Stimulated activated CD4-positive, alpha-beta T cell treated with anti-CD3 and anti-CD28 coated beads, Interleukin-1b, Interleukin-23, amount 100 ng/mL, for 24 hours (primary cell): ENCODE measurements at places on chromosomes 2 and 18.

DNA sequence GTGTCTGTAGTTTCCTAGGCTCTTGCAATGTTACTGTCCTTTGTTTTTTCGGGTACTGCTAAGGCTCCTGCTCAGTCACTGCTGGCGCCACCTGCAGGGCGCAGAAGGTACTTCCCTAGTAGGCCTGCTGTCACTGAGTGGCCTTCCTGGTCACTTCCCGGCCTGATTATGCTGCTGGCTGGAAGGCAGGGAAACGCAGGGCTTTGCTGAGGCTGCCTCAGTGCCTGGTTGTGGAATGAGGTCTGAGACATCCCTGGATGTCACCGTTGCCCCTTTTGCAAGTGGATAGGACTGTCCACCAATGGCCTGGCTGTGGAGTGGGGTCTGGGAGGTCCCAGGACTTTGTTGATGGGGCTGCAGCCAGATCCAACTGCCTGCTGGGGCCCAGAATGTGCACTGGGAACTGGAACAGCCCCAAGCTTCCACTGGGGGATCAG, 13.1 kb downstream of the DAW1 start:
- DNase-seq = peak; percentile 27

- no peak for DNase-seq
Observed at GRCh38 chr2:43317680-43318079, 91.3 kb upstream of the ZFP36L2 start.

GRCh38 chr2:70475266-70475665, 78.4 kb downstream of the TGFA start:
- no peak for DNase-seq

DNA sequence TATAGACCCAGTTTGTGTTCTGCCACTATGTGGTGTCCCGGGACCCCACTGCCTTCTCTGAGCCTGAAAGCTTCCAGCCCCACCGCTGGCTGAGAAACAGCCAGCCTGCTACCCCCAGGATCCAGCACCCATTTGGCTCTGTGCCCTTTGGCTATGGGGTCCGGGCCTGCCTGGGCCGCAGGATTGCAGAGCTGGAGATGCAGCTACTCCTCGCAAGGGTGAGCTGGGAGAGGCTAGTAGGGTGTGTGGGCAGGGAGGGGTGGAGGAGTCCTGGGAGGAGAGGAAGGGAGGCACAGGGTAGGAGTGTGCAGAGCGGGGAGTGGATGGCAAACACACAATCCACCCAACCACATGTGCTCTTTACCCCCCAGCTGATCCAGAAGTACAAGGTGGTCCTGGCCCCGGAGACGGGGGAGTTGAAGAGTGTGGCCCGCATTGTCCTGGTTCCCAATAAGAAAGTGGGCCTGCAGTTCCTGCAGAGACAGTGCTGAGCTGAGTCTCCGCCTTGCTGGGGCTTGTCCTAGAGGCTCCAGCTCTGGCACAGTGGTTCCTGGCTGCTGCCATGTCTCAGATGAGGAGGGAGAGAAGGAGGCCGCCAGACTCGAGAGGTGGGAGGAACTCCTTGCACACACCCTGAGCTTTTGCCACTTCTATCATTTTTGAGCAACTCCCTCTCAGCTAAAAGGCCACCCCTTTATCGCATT, 16.9 kb downstream of the PRKAG3 start:
- DNase-seq = no peak

DNA sequence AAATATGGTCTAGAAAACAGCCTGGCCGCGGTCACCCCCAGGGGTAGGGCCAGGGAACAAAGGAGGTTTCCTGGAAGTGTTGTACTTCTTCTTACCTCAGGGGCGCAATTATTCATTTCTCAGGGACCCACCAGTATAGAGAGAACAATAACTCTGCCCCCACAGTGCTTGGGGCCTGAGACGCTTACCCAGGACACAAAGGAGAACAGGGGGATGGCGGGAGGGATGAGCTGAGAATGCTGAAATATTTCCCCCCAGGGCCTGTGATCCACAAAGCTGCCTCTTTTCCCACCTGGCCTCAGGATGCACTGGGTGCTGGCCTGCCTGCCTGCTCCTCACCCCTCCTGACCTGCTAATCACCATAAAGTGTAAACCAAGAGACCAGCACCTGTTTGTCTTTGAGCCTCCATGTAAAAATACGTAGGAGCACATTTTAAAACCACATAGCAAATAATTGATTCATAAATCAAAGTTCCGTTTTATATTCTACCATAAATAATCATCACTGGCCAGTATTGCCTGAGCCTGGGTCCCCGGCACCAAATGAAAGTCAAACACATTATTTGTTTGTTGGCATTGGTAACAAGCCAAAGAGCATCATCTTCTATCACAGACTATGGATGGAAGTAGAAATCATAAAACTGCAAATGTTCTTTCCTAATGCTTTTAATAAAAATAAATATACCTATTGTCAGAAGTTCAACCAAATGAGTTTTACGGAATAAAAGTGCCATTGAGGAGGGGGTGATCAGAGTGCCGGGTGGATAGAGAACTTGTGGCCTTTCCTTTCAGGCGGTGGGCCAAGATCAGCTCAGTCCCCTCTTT, 67.3 kb upstream of the RMDN2 start:
- no peak for DNase-seq

DNA sequence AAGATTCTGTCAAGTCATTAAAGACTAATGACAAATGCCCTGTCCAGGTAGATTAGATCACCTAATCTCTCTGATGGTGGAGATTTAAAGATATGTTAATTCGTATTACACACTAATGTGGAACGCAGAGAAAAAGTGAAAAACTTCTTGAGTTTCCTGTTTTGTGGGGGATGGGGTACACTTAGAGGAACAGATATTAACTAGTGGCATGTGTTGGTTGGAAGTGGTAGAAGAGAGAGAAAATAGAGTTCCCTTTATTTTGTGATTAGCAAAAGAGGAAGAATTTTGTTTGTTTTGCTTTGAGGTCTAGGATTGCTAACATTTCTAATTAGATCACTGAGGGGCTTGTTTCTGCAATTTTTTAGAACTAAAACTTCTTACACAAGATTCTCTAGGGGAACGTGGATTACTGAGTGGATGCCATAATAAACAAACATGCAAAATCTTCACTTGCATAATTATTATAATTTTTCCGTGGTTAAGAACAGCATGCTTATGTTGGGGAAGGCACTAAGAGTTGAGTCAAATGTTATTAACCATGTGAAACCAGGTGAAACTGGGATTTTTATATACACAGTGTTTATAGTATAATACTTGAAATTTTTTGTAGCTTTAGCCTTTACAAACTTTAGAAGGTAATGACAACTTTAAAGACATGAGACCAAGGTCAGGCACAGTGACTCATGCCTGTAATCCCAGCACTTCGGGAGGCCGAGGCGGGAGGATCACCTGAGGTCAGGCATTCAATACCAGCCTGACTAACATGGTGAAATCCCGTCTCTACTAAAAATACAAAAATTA, 97.4 kb upstream of the STK17B start:
- no peak for DNase-seq

DNA sequence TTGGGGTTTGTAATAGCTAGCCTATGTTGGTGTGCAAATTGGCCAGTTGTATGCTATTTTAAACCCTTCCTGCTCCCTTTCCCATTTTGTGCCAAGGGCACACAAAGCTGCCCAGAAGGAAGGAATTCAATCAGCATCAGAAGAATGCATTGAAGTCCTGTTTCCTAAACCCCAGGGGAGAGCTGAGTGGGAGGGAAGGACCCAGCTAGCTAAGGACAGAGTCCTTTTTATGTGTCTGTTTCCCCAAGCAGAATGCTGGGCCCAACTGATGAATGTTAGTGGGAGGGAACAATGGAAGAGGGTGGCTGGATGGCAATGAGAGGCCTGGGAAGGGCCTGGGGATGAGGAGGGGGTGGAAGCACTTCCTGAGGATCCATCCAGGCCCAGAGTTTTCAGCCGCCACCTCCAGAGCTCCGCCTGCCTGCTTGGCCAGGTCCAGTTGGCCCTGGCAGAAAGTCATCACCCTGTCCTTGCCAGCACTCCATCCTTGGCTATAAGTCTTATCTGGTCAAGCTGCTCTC, 32.7 kb downstream of the MEX3C start:
- DNase-seq = no peak
